ENCODE measurements at places on chromosomes 16 and 17. TPM values are rescaled to one million over a fixed set of nuclear protein-coding genes. Genes with fewer than 3 reads are reported as not detected.

- DNase-seq = no peak
These were observed 11.9 kb downstream of the MAP3K3 start for GRCh38 chr17:63634163-63634562.

DNA sequence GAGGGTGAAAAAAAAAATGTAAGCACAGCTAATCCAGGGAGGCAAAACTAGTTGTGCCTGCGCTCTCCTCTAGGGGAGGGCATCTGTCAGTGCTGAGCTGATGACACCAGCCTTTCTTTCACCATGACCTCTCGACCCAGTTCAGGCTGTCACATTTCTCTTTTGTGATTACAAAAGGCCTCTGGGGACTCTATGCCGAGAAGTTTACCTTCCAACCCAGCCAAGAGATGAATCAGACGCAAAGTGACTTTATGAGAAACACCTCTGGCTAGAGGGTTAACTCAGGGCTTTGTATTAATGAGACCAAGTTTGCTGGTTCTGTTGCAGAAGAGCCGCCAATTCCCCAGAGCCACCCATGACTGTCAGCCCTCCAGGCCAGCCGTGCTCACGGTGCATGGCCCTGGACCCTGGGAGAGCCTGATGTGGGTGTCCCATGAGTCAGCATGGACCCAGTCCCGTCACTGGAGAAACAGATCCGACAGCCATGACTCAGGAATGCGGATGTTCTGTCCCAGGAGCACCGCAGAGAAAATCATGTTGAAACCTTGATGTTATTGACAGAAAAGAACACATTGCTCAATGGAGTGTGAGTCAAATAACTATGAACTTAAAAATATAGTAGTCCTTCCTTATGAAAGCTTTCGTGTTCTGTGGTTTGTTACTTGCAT, 437.2 kb downstream of the HS3ST3B1 start:
- peak; percentile 84 for DNase-seq

DNA sequence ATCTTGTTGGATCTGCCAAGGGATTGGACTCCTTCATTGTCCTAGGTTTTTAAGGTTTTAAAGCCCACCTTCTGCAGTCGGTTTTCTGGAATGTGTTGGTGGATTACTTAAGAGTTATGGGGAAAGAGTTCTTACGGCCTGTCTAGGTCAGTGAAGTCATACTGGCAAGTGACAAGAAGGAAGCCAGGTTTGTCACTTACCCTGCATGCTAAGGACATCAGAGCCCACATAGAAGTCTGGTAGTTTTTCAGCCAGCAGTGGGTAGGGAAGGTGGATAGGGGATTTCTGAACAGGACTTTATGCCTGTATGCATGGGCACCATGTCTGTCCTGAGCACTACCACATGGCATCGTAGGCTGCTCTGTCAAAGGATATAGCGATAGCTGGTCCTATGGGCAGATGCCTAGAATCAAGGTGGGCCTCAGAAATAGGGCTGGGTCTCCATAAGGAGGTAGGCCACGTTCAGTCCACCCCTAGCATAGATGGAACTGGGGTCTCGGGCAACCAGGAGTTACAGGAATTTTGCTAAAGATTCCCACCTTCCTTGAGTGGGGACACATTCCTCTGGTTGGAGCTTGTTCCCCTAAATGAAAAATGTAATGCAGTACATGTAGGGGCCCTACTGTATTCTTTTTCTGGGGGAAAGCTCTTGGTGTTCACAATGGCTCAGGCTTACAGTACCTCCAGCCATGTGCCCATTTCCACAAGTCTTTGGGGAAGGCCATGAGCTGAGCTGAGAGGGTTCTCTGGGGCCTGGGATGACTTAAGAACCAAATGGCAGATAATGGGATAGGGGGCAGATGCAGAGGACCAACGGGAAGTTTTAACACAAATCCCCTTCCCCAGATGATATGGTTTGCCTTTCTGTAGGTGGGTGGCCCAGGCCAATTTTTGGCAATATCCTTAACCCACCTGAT, 27.5 kb downstream of the TRPV2 start:
- DNase-seq = no peak

PYDC1 gene
- total RNA-seq = not detected

HES7 gene
- not detected for total RNA-seq

- DNase-seq = no peak
These were observed 14.1 kb upstream of the HOXB9 start for GRCh38 chr17:48639982-48640857.

DNA sequence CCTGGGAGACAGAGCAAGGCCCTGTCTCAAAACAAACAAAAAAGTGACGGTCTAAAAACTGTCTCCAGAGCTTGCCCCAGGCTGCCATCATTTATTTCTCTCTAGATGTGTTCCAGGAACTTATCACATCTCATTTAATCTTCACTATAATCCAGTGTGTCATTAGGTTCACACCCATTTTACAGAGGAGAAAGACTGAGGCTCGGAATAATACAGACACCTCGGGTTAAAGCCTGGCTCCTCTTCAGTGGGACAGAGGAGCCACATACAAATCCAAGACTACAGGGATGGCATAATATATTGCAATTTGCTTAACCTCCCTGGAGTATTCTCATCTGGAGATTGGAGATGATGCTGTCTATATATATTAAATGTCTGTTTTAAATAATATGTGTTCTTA, 5.9 kb downstream of the PDILT start:
- no peak for DNase-seq

CDH5 gene
- total RNA-seq = 47.4 TPM

CHD9NB gene
- total RNA-seq = 0.33 TPM

DNA sequence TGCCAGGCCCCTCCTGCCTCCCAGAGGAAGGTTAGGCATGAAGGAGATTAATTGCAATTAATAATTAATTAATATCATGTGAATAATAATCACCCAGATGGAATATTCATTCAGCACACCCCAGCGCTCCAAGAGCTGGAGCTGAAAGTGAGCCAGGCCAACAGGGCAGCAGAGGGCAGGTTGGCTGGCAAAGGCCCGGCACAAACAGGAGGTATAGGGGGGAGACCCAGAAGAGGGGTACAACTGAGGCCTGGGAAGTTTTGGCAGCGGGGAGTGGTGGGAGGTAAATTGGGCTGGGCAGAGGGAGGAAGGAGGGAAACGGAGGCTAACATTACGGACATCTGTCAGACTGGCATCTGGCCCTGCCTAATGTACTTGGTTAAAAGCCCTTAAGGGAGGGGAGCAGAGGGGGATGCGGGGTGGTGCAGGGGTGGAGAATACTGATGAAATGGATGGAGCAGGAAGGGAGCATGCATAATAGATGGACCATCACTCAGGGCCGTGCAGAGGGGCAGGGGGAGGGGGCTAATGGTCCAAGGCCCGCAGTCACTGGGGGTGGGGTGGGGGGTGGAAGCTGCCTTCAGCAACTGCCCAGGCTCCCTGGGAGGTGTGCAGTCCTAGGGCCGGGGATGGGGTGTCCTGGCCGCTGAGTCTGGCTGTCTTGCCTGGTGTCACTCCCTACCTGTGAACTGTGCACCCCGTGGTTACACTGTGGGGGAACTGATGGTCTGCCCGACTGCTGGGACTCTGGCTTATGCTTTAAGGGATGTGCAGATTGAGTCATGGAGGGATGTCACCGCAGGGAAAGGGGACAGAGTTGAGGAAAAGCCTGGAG, 1.9 kb downstream of the ADAM11 start:
- DNase-seq = no peak

DNA sequence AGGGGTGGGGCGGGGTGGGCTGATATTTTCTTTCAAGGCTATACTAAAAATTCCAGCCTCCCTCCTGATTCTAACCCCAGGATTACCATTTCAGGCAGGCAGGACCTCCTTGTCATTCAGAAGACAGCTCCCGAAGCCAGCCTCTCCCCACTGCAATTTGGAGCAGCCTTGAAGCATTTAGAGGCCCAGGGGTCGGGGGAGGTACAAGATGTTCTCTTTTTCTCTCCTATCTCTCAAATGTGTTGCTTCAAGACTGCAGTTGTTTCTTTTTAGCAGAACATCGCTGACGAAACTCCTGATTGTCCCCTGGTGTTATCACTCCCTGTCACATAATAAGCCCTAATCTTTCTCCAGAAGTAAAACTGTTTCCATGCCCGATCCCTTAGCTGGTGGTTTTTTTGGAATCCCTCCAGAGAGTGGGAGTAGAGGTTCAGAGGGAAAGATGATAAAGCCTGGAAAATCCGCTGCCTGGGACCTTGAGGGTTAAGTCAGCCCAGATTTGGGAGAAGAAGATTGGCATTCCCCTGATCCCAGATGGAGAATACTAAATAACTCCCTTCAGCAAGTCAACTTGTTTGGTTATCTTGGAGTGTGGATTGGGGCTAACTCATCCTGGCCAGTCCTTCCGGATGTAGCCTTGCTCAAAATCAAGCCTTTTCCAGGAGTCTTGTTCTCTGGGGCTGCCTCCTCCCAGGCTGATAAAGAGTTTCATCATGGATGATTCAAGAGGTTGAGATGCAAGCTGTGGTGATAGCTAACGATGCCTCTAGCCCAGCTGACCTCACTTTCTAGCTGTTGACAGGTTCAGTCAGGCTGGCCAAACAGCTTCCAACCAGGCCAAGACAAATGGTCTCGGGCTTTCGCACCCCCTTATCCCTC, 71.3 kb downstream of the SOX9 start:
- DNase-seq = peak; percentile 91

- DNase-seq = no peak
These were observed 4.2 kb downstream of the PITPNA start for GRCh38 chr17:1558401-1558800.

DNA sequence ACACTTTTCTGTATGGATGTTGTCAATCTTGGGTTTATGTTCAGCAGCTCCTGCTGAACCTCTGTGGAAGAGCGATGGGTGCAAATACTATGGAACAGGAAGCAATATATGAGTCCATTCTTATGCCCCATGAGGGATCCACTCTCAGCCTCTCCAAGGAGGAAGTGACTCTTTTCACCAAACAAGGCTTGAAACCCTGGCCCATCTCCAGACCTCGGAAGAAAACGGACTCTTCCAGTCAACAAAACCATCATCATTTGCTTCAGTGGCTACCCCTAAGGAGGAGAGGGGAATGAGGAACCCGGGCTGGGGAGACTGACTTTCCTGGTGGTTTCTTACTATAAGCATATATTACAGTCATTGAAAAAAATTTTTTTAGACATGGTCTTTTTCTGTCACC, 206.2 kb downstream of the AXIN2 start:
- DNase-seq = no peak

TBC1D3G gene
- not detected for total RNA-seq

KRT20 gene
- not detected for total RNA-seq

GRCh38 chr16:70757183-70757582, 43.8 kb downstream of the VAC14 start:
- DNase-seq = no peak

CACNG5 gene
- not detected for total RNA-seq

TMIGD1 gene
- total RNA-seq = not detected

DNA sequence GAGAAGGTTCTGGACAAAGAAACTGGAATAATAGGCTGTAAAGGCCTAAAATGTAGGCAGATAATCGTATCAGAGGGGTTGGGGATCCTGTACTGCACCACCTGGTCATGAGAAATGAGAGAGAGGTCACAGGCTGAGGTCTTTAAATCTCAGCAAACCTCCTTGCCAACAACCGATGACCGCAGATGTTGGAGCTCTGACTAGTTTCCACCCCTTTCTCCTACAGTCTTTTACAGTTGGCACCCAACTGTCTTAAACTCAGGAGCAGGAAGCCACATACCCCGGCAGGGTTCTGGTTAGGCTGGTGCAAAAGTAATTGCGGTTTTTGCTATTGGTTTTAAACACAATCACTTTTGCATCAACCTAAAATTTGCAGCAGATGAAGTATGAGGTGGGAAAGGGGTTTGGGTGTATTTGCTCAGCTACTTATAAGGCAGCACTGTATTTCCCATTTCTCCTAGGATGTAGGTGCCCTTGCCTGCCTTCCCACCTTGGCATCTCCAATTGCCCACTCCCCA, 261.8 kb upstream of the MYOCD start:
- DNase-seq = no peak

Measured in right atrium auricular region (tissue), 2 donors.